ENCODE measurements at places on chromosomes 7 and 10.

- DNase-seq, result no peak
These were observed 56.4 kb upstream of the MTPN start for GRCh38 chr7:136033413-136034031.

GRCh38 chr7:83593921-83594475, 54.9 kb downstream of the SEMA3E start:
- DNase-seq, result no peak

DNA sequence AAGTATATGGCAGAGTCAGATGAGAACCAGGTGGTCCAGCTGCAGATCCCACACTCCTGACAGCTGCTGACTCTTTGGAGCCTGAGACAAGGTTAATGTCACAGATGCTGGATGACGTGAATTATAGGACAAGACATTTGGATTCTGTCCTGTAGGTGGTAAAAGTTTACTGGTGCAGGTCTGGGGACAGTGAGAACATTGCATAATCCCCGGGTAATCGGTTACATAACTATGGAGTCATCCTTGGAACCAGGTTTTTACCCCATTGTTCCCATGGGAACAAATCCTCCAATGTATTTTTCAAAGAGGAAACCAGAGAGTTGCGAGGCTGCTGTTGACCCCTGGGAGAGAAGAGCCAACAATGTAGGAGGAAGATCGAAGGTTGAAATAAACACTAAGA, 27.5 kb upstream of the ZCCHC24 start:
- DNase-seq, result peak; percentile 32

DNA sequence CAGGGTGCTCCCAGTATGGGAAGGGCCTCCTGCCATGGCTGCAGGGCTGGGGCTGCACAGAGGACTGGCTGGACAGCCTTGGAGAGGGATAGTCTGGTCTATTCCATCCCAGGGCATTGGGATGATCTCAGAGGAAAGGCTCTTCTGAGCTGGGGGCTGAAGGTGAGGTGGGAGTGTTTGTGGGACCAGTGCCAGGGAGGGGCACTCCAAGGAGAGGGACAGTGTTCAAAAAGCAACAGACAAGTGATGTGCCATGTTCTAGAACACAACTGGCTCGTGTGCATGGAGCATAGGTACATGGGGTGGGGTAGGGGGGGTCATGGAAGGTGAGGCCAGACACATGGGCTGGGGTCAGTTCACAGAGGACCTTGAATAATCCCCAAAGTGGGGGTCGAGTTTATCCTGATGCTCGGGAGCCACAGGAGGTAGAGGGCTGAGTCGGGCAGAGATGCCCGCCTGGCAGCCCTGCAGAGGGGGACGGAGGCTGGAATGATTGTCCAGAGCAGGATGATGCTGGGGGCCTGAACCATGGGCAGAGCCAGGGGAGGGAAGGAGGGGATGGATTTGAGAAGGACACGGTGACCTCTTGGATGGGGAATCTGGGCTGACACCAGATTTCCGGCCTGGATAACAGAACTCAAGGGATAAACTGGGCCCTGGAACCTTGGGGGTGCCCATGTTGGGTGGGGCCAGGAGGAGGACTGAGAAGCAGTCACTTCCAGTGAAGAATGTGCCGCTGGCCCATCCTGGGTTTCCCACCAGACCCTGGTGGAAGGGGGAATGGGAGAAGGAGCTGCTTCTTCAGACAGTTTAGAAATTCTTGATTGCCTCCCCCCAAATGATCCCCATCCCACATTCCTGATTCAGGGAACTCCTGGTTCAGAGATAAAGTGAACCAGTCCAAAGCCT, 50.4 kb downstream of the NEURL1 start:
- no peak for DNase-seq

DNA sequence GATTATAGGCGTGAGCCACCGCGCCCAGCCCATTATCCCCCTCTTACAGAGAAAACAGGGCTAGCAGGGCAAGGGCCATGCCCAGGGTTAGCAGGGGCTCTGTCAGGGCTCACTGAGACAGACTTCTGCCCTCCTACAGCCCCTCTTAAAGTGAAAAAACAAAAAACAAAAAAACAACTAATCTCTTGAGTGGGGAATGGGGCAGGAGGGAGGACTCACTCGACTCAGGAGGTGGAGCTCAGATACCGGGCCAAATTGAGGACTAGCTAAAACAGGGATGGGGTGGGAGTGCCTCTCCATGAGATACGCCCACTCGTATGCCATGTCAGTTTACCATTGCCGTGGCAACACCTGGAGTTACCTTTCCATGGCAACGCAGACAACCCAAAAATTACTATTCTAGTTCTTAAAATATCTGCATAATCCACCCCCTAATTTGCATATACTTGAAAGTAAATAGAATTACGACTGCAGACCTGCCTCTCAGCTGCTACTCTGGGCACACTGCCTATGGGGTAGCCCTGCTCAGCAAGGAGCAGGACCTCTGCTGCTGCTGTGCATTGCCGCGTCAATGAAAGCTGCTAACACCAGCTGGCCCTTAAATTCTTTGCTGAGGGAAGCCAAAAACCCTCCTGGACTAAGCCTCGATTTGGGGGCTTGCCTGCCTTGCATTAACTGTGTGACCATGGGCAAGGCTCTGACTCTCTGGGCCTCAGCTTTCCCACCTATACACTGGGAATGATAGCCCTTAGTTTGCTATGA, 13.4 kb downstream of the SSC4D start:
- DNase-seq, result no peak

- no peak for DNase-seq
These were observed 8.0 kb upstream of the SHH start for GRCh38 chr7:155820246-155820645.

- DNase-seq, result no peak
These were observed 49.5 kb upstream of the CREB5 start for GRCh38 chr7:28362812-28363211.

DNA sequence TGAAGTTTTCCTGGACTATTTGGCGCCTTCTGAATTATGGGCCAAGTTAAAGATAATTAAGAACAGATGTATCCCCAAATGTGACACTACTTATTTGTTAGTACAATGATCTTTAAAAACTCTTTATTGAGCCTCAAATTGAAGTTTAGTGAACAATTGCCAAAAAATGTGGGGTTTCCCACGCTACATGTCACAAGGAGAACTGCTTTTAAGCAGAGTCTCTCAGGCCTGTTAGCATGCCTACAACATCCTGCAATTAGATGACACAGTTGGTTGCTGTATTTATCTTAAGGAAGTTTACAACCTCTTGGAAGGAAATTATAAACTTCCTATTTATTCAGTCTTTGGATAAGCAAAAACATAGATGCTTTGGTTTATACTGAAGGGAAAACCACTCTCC, 733.0 kb downstream of the TNS3 start:
- peak; percentile 95 for DNase-seq

DNA sequence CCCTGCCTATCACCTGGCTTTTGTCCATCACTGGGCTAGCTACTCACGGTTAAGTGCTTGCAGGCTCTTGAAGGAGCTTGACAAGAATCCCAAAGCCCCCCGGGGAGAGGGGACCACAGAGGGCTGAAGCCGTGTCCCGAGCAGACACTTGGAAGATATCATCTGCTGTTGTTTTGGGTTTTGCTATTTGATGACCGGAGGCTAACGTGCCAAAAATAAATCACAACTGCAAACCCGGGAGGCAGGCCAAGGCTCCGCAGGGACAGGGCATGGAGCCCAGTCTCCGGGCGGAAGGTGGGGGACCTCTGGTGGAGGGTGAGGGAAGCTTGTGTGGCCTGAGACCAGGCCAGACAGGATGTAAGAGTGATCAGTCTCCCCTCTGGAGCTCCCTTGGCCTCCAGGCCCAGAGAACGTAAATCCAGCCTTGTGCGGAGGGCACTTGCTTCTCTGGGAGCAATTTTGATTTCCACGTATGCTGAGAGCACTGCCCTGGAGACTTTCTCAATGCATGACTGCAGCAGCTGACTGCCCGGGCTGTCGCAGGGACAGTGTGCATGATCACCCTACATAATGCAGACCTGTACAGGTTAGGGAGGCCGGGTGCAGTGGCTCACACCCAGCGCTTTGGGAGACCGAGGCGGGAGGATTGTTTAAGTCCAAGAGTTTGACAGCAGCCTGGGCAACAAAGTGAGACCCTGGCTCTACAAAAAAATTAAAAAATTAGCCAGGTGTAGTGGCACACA, at the start of gene PHKG1:
PHKG1 (minus strand) TSS at position 164 of the 743 bp plus-strand sequence. CDS start 4,011 bp downstream, outside the sequence.
- peak; percentile 92 for DNase-seq

DNA sequence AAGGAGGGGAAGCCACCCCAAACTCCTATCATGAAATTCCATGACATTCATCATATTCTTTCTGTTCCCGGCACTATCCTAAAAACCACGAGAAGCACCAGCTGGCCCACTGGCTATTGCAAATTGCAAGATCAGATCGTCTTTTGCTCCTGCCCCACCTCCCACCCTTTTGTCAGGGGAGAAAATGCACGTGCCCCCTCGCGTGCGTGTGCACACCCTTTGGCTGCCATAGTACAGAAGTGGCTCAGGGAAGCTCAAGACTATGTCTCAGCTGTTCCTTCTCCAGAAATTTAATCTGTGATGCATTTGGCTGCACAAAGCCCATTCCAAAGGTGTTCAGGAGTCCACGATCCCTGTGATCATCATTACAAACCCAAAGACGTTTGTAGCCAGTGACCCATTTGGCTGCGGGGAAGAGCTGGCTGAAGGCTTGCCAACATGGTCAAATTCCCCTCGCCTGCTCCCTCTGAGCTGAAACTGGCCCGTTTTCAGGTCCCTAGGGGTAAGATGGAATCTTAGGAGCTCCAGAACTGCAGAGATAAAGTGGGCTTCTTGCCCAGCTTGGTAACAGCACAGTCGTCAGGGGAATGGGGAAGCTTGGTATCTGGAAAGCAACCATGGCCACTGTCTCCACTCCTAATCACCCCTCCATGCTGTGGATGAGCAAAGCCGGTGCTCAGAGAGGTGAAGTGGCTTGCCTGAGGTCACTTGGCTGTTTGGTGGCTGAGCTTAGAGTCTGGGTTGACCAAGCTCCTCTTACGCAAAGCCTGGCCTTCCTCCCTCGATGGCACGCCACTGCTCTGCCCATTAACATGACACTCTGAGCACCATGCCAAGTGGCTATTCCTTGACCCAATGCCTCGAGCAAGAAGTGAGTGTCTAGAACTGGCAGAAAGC, 155.4 kb downstream of the NEURL1 start:
- DNase-seq, result peak; percentile 76

DNA sequence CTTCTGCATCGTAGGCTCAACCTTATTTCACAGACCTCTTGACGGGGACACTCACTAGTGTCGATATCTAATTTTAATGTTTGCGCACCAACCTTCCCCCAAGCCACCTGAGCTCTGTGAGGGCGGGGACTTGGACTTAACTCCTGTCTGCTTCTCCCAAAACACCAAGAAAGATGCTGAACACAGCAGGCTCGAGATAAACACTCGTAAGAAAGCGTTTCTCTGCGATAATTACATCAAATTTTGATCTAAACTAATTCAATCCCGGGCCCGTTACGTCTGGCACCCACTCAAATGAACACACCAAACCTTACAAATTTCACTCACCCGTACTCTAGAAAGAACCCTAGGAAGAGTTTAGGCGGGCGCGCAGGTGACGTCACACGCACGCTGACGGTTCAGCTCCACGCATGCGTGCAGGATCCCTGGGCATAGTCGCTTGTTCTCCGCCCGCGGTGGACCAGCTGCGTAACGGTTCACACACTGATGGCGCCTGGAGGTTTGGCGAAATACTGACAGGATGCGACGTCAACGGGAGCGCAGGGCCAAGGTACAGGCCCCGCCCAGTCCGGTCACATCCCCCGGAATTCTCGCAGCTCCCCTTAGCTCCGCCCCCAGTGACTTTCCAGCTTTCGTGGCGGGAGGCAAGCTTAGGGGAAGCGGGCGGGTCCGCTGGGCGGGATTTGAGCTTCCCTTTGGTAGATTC, at the start of gene POT1:
POT1 (minus strand) TSS at position 359 of the 706 bp plus-strand sequence. CDS start 32,652 bp downstream, outside the sequence.
- peak; percentile 100 for DNase-seq

GRCh38 chr10:2201534-2202099, 464.3 kb upstream of the ADARB2 start:
- DNase-seq, result no peak

DNA sequence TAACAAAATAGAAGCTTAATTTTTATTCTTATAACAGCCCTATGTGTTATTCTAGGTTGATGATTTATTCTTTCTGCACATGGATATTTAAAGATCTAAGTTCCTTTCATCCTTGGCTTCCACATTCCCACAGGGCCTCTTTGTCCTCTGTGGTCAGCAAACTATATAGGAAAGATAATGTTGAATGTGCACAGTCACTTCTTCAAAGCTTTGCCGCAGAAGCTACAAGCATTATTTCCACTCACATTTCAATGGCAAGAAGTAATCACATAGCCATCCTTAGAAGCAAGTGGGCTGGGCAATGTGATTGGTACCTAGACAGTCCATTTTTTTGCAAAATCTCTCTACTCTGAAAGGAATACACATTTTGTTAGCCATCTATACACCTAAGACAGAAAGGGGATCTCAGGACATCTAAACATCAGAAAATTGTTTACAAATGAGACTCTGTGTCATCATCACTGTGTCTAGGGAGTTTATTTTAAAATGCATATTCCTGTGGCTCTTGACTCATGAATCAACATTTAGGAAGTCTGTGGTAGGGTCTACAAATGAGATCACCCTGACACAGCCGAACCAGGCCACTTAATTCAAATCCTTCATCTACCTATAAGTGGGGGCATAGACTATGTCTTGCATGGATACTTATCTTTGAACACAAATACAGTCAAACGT, 1060.5 kb downstream of the XPNPEP1 start:
- DNase-seq, result peak; percentile 24

- no peak for DNase-seq
These were observed 2.6 kb upstream of the ACTR3C start for GRCh38 chr7:150325901-150326300.
